ENCODE measurements at places on chromosomes 5 and 9.

- no peak for DNase-seq
Observed at GRCh38 chr9:94857791-94858190, 131.3 kb downstream of the AOPEP start.

DNA sequence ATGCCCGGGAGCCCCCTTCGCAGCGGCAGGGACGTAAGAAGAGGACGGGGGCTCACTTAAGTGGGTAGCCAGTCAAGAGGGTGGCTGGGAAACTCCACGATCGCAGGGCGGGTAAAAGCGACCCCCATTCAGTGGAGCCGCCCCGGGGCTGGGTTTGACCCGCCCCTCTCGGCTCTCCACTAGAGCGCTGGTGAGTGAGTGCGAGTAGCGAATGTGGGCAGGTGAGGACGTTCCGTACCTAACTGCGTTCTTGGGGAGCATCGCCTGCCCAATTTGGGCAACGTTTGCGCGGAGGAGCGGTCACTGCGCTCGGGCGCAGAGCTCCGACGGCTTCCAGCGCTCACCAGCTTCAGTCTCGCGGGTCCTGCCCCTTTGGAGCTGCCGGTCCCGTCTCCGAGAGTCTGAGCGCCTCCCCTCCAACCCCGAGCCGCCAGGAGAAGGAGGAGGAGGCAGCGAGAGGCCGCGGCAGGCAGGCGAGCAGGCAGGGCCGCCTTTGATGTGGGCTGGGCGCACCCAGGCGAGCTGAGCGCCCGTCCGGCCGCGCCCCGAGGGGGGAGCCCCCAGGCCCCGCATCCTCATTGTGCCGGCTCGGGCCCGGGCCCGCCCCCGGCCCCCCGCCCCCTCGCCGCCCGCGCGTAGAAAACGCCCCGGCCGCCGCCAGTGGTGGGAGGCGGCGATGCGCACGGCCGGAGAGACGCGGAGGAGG, at the start of gene FGF18:
TSS of gene FGF18 (plus strand) at position 666 of the 706 bp plus-strand sequence. CDS start 553 bp downstream, outside the sequence.
- DNase-seq: no peak

GRCh38 chr9:100554935-100555401, 22.9 kb upstream of the CAVIN4 start:
- DNase-seq: no peak

GRCh38 chr9:28883234-28883633, 1310.0 kb upstream of the C9orf72 start:
- DNase-seq: no peak

- DNase-seq: no peak
Observed at GRCh38 chr5:57795203-57795602, 312.6 kb upstream of the ACTBL2 start.

DNA sequence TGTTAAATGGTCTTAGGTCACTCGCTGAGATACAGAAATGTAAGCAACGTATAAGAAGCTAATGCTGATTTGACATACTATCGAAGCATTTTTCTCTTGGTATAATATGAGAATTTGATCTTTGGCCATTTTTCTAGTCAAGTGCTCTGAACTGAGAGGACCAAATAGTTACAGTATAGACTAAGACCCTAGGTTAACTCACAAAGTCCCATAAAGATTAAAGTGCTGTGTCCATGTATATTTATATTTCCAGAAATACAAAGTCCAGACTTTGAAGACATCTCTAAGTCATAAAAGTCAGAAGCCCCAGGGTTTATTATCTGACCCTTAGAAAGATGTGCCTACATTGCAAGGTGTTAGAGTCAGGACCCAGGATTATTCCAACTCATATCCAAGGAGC, 752.4 kb upstream of the COX7C start:
- DNase-seq: no peak

DNA sequence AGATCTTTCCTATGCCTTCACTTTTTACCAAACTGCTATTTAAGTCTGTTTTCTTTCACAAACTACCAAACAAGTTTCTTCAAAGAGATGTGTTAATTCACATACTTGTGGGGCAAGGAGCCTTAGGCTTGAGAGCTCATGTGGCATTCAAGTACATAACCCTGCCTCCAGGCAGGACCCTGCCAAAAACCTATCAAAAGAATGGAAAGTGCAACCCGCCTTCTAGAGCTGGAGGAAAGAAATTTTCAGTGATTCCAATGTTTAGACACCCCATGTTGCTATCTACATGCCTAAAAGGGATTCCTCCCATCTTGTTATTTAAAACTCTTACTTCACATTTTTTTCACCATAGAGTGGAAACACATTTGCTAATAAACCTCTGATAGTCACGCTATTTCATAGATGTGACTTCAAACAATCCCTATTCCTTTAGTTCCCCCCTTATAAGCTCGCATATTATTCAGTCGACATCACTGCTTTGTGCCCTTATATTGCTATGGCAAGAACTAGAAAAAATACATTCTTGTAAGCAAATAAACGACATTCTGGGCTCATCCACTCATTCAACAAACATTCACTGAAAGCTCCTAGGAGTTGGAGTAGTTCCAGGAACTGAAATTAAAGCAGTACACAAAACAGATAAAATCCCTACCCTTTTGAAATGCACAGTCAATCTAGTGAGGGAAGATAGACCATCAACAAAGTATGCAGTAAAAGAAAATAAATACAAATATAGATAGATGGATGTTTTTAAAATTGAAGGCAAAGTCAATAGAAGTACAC, 518.1 kb downstream of the ELAVL2 start:
- no peak for DNase-seq

- DNase-seq: no peak
Observed at GRCh38 chr5:147530530-147531389, 20.9 kb upstream of the DPYSL3 start.

GRCh38 chr9:127455324-127455992, 4.1 kb downstream of the LRSAM1 start:
- DNase-seq: no peak

DNA sequence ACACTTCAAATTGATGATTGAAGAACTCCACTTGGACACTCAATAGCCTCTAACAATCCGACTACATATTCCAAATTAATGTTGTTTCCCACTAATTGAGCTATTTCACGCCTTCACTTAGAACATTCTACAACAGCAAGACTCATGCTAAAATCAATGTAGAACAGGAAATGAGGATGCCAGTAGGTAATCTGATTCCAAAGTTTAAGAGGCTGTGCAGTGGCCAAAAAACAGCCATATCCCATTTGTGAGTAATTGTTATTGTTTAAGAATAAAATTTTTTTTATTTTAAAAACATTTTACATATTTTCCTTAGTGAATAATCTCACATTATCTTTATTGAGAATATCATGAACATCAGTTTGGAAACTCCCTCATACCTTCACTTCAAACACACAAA, 35.7 kb upstream of the GHR start:
- no peak for DNase-seq

DNA sequence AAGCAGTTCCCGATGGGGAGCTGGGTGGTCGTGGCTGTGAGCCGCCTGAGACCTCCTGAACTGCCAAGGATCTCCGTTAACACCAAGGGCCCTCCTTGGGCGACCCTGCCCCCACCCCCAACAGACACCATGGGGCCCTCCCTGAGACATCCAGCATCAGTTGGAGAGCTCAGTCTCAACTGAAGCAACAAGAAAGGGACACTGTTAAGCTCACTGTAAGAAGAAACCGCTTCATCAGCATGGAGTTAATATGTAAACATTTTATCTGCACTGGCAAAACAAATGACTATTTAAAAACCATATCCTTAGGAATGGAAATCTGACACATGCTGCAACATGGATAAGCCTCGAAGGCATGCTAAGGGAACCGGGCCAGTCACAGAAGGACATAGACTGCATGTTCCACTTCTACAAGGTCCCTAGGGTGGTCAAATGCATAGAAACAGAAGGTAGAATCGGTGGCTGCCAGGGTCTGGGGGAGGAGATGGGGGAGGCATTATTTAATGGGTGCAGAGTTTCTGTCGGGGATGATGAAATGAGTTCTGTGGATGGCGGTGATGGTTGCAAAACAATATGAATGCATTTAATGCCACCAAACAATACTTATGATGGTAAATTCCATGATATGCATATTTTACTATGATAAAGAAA, 47.4 kb downstream of the ROR2 start:
- DNase-seq: no peak

DNA sequence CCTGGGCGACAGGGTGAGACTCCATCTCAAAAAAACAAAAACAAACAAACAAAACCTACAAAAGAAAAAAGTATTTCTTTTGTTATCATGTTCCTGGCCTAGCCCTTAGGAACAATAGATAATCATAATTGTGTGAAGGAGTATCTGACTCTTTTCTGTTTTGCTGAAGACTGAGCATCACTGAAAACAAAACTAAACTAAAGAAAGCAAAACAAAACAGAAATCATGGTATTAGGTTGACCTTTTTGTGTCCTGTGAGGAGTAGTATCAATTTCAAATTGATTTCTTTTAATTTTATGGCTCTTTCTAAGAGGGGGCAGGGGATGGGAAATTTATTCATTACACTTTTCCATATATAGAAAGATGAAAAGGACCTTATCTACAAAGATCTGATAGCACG, 246.0 kb downstream of the YTHDC2 start:
- DNase-seq: no peak

- DNase-seq: no peak
Observed at GRCh38 chr5:171513591-171513990, 94.1 kb downstream of the FGF18 start.

DNA sequence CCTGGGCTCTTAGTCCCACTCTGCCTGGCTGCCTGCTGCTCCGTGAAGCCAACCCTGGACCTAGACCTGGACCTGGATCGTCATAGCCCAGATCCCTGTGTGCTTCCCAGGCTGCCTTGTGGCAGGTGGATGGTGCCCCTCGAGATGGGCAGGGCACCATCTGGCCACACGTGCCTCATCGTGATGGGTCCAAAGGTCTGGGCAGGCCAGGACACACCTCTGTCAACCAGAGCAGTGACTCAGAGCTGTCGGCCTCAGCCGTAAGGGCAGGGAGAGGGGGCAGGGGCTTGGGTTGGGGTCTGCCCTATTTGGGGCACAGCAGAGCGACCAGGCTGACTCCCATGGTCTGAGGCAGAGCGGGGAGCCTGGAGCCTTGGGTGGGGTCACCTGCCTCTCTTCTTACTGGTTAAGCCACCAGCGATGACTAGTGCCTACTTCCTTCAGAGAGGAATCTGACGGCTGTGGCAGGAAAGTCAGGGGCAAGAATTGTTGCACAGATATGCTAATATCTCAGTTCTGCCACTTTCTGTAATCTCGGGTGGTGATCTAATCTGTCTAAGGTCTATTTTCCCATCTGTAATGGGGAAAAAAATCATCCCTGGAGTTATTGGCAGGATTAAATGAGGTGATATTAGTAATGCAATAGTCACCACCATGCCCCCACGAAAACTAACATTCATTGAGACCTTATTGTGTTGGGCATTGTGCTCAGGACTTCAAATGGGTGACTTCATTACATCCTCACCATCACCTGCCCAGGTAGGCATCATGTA, 3.2 kb upstream of the CDHR2 start:
- no peak for DNase-seq

DNA sequence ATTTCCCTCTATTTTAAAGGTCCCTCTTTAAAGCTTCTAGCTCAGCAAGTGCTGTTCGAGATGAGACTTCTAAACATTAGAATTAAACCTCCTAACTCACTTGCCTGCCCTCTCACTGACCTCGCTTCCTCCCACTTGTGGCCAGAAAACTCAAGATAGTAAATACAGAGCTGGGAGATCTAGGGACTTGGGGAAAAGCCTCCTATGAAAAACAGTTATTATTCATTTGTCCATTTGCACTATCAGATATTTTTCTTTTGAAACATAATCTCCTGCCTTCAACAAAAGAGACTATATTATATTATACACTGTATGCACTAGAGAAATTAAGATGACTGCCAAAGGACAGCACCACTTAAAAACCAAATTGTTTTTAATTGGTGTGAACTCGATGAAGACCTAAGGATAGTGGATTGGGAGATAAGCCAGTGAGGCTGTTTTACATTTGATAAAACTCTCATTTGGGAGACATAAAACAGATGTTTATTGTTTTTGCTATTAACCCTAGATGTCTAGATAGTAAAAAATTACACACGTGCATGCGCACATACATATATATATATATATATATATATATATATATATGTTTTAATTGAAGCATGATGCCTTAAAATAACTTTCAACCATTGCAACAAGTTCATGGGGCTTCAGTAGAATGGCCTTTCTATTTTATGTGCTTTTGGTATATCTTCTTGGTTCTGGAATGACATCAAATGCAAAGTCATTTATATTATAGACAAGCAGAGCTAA, 229.4 kb downstream of the ADAMTSL1 start:
- DNase-seq: no peak

DNA sequence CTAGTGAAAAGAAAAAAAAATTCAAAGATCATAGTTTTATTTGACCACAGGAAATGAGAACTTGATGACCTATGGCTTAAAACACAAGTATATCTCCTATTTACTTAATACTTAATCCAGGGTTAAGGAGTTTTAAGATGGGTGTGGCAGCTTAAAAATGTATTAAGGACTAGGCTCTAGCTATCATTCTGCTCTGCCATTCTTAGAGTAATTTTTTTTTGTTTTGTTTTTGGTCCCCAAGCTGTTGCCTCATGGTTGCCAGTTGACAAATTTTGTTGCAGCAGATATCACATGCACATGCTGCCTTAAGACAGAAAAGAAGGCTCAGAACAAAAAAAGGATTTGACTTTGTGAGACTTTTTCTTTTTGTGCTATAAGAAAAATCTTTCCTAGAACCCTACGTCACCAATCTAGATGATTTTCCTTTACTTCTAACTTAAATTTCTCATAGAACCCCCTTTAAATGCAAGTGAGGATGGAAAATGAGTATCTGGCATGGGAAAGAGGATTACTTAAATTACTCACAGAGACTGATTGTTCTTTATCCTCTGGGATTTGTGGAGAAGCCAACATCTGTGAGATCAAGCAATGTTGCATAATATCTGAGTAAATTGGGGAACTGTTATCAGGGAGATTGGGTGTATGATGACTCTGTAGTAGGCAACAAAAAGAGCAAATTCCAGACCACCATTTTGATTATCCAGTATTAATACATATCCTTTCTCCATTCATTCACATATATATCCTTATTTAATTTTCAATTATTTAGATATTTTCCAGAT, 364.7 kb upstream of the CD180 start:
- no peak for DNase-seq

DNA sequence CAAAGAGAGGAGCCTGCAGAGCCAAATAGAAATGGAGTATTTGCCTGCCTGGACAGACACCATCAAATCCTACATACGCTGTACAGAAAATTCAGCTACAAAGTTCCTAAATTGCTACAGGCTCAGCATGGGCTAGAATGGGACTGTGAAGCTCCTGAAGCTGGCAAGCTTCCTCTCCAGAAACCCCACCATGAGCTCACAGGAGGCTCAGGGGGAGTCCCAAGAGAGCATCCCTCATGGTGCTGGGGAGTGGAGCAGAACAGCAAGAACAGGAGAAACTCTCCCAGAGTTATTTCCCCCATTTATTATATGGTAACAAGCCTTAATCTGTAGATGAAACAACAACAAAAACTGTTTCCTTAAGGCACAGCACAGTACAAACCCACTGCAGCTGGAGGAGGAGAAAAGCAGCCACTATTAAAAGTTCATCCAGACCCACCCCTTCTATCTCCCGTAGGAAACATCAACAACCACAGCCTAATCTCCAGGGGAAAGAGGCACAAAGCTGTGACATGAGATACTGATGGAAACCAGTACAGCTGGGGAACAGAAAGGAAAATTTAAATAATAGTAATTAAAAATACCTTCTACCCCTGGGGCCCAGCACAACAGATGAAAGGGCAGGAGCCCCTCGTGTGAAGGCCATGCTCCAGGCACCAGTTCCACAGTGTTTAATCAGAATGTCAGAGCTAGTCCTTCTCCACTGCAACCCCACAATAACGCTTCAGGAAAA, 548.5 kb downstream of the MTRR start:
- no peak for DNase-seq

GRCh38 chr5:40828021-40828631, 6.9 kb downstream of the RPL37 start:
- DNase-seq: no peak

All from activated naive CD4-positive, alpha-beta T cell (primary cell).